ENCODE measurements at places on chromosomes 11 and 22. TPM values are rescaled to one million over a fixed set of nuclear protein-coding genes. Genes with fewer than 3 reads are reported as not detected.

The OSBP2 gene
- 6.0 TPM for total RNA-seq

The BTBD18 gene
- not detected for total RNA-seq

GRCh38 chr11:15884141-15884540, 472.2 kb downstream of the SOX6 start:
- no peaks in the 10 kb centered on the region for H3K36me3 ChIP-seq
- no peak for DNase-seq
- H3K4me3 ChIP-seq = no peak overlapping the region
- peaks cover 3% of the 10 kb centered on the region for H3K4me1 ChIP-seq
- no peaks in the 10 kb centered on the region for H3K27me3 ChIP-seq

The NUCB2 gene
- total RNA-seq = 12.7 TPM

- H3K27ac ChIP-seq = no peak overlapping the region
- peaks cover 91% of the 10 kb centered on the region for H3K36me3 ChIP-seq
- H3K4me1 ChIP-seq = no peaks in the 10 kb centered on the region
Observed at GRCh38 chr11:113363996-113364641, 23.5 kb upstream of the ANKK1 start.

GRCh38 chr11:45371251-45372115, 85.3 kb upstream of the SYT13 start:
- H3K4me3 ChIP-seq = peak overlapping the region; percentile 7
- peak; percentile 57 for DNase-seq
- no peaks in the 10 kb centered on the region for H3K36me3 ChIP-seq
- H3K27me3 ChIP-seq = peaks cover 41% of the 10 kb centered on the region
- peaks cover 7% of the 10 kb centered on the region for H3K4me1 ChIP-seq
- H3K27ac ChIP-seq = no peak overlapping the region

The C11orf87 gene
- 0.16 TPM for total RNA-seq

GRCh38 chr11:61639816-61640443, 40.3 kb upstream of the DAGLA start:
- no peaks in the 10 kb centered on the region for H3K4me1 ChIP-seq
- DNase-seq = no peak
- no peak overlapping the region for H3K27ac ChIP-seq
- H3K4me3 ChIP-seq = no peak overlapping the region
- no peaks in the 10 kb centered on the region for H3K36me3 ChIP-seq

DNA sequence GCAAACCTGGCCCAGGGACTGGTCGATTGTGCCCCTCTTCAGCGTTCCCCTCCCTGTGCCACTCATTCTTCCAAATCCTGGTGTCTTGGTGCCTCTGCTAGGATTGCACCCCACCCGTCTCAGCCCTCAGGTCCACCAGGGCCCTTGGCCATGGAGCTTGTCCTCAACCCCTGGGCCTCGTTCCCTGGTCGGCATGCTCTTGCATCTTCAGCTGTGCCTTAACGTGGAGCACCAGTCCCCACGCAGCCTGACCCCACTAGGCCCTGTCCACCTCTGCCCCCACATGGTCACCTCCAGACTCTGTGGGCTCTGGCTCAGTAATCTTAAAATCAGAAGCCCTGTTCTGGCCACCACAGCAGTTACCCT, 61.1 kb downstream of the OSBP2 start:
- no peak overlapping the region for H3K27ac ChIP-seq
- H3K27me3 ChIP-seq = no peaks in the 10 kb centered on the region
- no peak overlapping the region for H3K4me3 ChIP-seq
- H3K36me3 ChIP-seq = no peaks in the 10 kb centered on the region
- H3K4me1 ChIP-seq = peaks cover 3% of the 10 kb centered on the region

The C11orf86 gene
- not detected for total RNA-seq

The PKDREJ gene
- total RNA-seq = 0.11 TPM

- H3K27me3 ChIP-seq = no peaks in the 10 kb centered on the region
- H3K27ac ChIP-seq = no peak overlapping the region
- H3K4me1 ChIP-seq = no peaks in the 10 kb centered on the region
- no peak for DNase-seq
Observed at GRCh38 chr11:109401545-109401944, 20.4 kb upstream of the C11orf87 start.

DNA sequence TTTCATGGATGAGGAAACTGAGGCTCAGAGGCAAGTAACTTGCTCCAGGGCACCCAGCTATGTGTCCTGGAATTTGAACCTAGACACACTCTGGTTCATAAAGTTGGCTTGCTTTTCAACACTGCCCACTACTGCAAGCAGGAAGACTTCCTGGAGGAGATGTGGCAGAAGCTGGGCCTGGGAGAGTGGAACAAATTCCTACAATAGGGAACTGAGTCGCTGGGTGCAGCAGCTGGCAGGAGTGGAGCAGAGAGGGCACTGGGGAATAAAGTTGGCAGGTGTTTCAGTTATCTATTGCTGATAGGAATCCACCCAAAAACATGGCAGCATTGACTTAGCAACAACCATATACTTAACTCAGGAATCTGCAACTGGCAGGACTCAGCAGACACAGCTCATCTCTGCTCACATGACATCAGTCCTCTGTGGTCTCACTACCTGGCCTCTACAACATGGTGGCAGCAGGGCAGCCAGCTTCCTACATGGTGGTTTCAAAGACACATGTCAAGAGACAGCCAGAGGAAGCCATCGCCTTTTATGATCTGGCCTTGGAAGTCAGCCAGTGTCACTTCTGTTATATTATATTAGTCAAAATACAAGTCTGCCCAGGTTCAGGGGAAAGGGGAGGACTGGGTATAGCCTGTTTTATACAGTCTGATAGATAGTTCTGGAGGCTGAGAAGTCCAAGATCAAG, 10.6 kb upstream of the CARD10 start:
- H3K27ac ChIP-seq = no peak overlapping the region
- peaks cover 23% of the 10 kb centered on the region for H3K4me1 ChIP-seq
- no peaks in the 10 kb centered on the region for H3K36me3 ChIP-seq
- H3K27me3 ChIP-seq = no peaks in the 10 kb centered on the region

GRCh38 chr11:12263141-12263693, 114.2 kb upstream of the PARVA start:
- DNase-seq = no peak
- no peaks in the 10 kb centered on the region for H3K4me1 ChIP-seq
- no peak overlapping the region for H3K4me3 ChIP-seq
- H3K27me3 ChIP-seq = no peaks in the 10 kb centered on the region
- H3K36me3 ChIP-seq = peaks cover 50% of the 10 kb centered on the region

The LGALS12 gene
- 2.3 TPM for total RNA-seq

DNA sequence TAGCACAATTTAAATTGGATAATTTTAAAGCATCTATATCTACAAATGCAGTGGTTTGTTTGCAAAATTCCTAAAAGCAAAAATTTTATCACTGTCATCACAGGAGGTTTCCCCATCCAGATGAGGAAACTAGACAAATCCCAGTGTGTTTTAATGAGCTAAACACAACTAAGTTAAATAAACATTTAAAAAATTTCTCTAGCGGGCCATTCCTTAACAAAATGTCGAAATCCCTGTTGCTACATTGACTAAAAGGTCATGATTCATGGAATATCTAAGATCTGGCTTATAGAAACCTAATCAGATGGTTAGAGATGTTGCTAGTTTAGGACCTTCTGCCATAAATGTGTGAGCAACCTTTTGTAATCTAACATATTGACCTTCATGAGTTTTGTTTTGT, 107.3 kb upstream of the BDNF start:
- H3K27me3 ChIP-seq = no peaks in the 10 kb centered on the region
- H3K4me1 ChIP-seq = no peaks in the 10 kb centered on the region
- H3K27ac ChIP-seq = no peak overlapping the region
- no peaks in the 10 kb centered on the region for H3K36me3 ChIP-seq
- no peak for DNase-seq
- H3K4me3 ChIP-seq = no peak overlapping the region

The MYBPC3 gene
- not detected for total RNA-seq

The PTGDR2 gene
- total RNA-seq = 0.34 TPM

DNA sequence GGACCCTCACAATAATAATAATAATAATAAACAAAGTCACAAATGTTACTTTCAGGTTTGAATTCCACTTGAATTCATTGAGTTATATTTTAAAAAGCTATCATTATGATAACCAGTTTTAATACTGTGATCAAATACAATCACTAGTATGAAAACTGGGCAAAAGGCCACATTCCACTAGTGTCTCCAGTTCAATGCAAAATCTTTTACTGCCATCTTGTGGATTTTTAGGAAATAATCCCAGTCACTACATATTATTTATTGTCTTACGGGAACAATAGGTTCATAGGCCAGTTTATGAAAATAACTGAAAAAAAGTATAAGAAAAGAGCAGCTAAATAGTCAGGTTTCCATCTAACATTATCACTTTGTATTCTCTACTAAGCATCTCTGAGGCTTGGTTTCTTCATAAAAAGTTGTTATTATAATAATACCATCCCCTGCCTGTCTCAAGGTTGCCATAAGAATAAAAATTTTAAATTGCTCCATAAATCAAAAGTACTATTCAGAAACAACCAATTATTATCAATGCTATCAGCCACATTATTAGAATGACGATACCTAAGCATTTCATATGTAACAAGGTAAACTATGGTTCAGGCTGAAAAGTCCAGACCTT, 533.9 kb upstream of the CCDC90B start:
- H3K36me3 ChIP-seq = no peaks in the 10 kb centered on the region
- no peaks in the 10 kb centered on the region for H3K4me1 ChIP-seq
- DNase-seq = no peak
- no peaks in the 10 kb centered on the region for H3K27me3 ChIP-seq
- no peak overlapping the region for H3K27ac ChIP-seq

- peak; percentile 77 for DNase-seq
- H3K36me3 ChIP-seq = no peaks in the 10 kb centered on the region
- H3K27ac ChIP-seq = peak overlapping the region; percentile 89
- H3K27me3 ChIP-seq = no peaks in the 10 kb centered on the region
- H3K4me1 ChIP-seq = peaks cover 41% of the 10 kb centered on the region
Observed at GRCh38 chr22:37197451-37198257, 9.6 kb upstream of the C1QTNF6 start.

The SCARF2 gene
- 2.8 TPM for total RNA-seq

- H3K36me3 ChIP-seq = no peaks in the 10 kb centered on the region
- peak; percentile 55 for DNase-seq
- no peak overlapping the region for H3K4me3 ChIP-seq
Observed at GRCh38 chr11:118056806-118057205, 20.1 kb upstream of the TMPRSS4 start.

The RASSF10 gene
- 7.1 TPM for total RNA-seq

DNA sequence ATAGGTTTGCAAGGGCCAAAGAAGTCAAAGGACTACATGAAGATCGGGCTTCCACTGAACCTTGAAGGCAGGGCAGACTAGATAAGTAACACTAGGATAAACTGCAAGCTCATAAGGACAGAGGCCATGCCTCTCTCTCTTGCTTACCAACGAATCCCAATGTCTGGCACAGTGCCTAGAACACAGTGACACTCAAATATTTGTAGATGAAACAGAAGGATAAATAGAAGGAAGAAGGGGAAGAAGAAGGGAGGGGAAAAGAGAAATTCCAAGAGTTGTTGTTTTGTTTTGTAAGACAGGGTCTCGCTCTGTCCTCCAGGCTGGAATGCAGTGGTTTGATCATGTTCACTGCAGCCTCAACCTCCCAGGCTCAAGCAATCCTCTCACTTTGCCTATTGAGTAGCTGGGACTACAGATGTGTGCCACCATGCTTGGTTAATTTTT, 26.9 kb downstream of the SIK3 start:
- H3K4me3 ChIP-seq = no peak overlapping the region
- peak overlapping the region; percentile 33 for H3K27ac ChIP-seq
- no peak for DNase-seq
